ENCODE measurements at places on chromosomes 6 and 20.

- DNase-seq: no peak
These were observed 194.7 kb downstream of the TENT5A start for GRCh38 chr6:81557811-81558210.

- no peak for DNase-seq
These were observed 245.3 kb downstream of the MAFB start for GRCh38 chr20:40443753-40444152.

GRCh38 chr6:15544321-15544900 is 118.4 kb downstream of the DTNBP1 start:
- no peak for DNase-seq

GRCh38 chr6:37516076-37516919 is 16.6 kb upstream of the CCDC167 start:
- DNase-seq: no peak

DNA sequence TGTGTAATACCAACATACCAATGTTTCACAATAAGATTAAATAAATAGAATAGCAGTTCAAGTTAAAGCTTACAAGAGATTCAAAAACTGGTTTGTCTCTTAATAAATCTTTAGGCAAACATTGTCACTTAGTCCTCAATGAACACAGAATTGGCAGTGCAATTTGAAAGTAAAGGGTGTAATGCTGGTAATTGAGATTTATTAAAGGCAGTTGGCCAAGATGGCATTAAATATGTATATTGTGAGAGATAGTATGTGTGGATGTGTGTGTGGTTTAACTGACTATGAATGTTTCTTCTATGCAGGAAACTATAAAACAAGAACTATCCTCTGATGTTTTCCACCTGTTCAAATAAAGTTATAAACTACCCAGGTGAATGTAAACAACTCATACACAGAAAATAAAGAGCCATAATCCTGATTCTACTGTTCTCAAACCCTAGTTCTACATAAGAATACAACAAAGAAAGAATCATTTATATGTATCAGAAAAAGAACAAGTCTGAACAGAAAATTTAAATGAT is 267.9 kb upstream of the PTCHD4 start:
- DNase-seq: no peak

GRCh38 chr20:37506152-37506725 is 14.8 kb upstream of the NNAT start:
- DNase-seq: no peak
